ENCODE measurements at places on chromosomes 11 and 22.

DNA sequence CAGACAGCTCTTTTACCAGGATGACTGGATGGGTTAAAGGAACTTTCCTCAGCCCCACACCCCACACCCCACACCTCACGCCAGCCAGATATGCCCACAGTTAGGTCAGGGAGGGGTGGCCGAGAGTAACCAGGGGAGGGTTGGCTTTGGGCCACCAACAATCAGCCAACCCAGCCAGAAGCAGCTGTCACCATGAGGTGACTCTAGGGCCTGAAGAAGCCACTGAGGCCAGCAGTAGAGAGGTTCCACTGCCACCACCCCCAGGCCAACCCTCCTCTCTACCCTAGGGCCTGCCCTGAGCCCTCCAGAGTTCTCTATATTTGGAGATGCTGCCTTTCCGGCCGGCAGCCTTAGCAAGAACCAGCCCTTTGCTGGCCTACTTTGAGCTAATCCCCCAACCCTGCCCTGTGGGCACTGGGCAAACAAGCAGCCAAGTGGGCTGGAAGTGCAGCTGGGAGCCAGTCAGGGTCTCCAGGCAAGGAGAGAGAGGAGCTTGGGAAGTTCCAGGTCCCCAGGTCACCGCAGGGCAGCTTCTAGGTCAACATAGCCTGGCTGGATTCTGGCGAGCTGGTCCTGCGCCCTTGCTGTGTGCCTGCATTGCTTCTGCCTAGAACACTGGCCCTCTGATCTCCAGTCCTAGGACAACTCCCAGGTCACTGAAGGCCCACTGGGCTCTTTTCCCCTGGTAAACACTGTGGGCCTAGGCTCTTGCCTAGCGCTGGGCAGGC is 12.0 kb upstream of the SYT8 start:
- no peak for DNase-seq

DNA sequence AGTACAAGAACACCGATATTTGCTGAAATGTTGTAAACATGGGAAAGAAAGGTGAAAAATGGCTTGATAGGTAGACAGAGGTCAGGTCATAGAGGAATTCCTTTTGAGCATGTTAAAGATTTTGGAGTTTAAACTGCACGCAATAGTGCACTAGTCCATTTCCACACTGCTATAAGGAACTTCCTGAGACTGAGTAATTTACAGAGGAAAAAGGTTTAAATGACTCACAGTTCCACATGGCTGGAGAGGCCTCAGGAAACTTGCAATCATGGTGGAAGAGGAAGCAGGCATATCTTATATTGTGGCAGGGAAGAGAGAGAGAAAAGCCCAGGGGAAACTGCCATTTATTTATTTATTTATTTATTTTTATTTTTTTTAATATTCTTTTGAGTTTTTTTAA is 5.0 kb downstream of the OR10A5 start:
- no peak for DNase-seq

- DNase-seq = no peak
Observed at GRCh38 chr11:112345166-112345565, 84.5 kb upstream of the PLET1 start.

DNA sequence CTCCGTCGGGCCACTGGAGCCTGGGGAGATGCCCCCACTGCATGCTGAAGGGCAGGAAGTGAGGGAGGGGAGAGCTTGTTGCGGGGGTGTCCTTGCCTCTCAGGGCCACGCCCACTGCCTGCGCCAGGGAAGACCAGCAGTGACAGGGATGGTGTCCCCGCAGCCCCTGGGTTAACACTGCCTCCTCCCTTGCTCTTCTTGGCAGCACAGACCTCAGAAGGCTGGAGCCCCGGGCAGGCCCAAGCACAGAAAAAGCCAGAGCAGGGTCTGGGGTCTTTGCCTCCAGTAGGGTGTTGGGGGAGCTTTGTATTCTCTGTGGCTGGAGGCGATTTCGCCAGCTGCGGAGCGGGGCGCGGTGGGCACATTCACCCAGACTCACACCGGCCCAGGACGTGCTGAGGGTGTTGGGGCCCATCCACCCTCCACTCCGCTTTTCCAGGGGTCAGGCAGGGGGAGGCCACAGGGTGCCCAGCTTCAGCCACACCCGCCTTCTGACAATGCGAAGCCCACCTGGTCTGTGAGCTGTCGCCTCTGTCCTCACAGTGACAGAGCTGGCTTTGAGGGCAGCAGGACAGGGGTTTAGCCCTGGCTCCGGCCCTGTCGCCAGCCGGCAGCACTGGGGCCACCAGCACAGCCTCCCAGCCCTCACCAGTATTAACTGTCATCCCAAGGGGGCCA is 83.7 kb downstream of the CDKN1C start:
- DNase-seq = no peak

DNA sequence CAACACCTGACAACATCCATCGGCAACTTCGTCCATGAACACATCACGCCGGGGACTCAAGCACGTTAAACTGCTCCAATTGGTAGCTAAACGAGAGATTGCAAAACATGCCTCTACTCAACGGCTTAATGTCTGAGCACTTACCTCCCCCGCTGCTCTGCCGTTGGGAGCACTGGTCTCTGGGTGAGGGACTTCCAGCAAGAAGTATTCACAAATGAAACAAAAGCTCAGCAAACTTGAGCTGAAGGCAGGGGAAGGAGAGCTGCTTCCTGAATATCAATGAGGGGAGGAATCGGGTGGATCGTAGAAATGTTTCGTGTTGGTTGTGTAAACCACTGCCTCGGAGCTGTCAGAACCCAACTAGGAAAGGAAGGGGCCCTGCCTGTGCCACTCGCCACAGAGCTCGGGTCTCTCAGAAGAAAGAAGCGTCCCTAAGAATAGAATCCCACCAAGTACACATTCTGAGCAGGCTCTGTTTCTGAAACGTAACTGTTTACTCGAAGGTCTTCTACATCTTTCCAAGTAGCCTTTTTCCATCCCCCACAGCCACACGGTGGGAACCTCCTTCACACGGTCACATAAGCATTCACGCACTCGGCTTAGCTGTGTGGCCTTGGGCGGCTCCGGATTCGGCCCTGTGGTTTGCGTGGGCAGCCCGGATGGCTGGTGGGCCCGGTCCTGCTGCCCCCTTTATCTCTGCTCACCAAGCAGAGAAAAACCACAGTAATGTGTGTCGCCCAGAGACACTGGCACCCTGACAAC is at the start of gene MLC1:
TSS of gene MLC1 (minus strand) at position 216 of the 762 bp plus-strand sequence. CDS start 524 bp downstream, outside the sequence.
- DNase-seq = no peak

DNA sequence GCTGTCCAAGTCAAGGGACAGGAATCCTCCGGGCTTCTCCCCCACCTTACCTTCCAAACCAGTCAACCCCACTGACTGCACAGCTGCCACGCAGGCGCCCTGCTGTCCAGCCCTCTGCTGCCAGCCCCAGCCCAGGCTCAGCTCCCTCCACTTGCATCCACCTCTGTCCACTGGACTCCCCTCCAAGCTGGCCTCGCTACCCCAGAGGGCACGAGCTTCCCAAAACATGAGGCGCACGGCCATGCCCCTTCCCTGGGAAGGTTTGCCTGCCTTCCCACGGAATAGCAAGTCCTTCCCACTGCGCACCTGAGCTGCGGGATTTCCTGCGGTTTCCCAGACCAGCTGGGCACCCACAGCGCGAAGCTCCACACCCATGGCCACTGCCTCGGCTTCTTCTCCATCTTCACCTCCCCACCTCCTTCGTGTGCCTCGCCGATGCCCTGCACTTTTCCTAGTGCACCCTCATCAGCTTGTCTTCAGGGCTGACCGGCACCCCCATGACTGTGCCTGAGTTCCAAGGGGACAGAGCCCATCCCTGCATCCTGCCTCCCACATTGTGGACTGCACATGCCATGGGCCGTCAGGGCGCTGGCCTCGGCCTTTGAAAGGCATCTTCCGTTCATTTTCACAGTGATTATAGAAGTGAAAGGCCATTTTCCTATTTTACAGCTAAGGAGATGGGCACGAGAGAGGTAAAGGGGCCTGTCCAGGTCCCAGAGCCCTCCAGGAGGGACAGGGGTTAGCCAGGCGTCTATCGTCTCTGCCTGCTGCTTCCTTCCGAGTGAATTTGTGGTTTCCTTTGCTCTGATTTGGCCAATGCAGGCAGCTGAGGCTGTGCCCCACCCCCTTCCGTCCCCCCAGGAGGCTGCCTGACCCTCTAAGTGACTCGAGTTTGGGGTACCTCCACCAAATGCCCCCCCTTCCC is 16.4 kb downstream of the IFITM10 start:
- no peak for DNase-seq

- no peak for DNase-seq
Observed at GRCh38 chr11:70206226-70206981, 3.3 kb downstream of the FADD start.

- no peak for DNase-seq
Observed at GRCh38 chr11:15988693-15989231, 367.6 kb downstream of the SOX6 start.

DNA sequence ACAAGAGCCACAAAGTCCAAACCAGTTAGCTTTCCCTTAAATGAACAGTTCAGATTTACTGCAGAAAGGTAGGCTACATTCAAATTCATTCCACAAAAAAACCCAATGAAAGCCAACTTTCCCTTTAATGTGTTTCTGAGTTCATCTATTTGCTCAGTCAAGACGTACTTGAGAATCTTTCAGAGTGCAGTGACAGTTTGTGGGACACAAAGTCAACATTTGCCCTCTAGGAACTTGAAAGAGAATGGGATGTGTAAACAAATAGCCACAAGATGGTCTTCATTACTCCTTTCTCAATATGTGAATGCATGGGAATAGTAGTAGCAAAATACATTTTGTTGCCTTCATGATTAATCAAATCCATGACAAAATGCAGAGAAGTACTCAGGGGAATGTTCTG is 15.8 kb downstream of the RTCB start:
- DNase-seq = no peak

- no peak for DNase-seq
Observed at GRCh38 chr11:128448200-128448886, 139.0 kb downstream of the ETS1 start.

DNA sequence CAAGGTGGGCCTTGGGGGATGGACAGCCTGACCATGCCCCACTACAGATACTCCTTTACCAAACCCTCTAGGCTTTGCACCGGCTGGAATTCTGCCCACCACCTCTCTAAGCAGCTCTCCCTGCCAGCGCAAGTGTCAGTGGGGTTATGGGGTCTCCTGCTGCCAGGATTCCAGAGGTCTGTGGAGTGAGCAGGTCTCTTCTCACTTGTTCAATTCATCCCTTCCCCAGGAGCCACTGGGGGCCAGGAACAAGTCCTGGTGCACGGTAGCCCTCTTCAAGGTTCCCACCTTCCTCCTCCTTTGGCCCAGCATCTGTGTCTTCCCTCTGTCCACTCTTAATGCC is 30.5 kb downstream of the CCDC15 start:
- no peak for DNase-seq

DNA sequence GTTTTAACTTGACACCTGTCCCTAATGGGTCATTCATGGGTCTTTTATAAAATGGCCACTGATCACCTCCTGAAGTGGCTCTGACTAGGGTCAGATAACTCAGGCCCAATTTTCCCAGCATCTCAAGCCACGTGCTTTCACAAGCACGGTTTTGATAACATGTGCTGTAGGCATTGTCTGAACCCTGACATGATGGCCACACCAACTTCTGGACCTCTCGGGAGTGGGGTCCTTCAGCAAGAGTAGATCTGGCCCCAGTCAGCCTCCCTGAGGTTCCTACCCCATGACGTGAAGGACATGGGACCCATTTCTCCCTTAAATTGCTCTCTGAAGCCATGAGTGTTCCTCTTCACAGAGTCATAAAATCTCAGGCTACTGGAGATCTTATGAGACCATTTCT is 60.4 kb upstream of the CCND1 start:
- DNase-seq = no peak

DNA sequence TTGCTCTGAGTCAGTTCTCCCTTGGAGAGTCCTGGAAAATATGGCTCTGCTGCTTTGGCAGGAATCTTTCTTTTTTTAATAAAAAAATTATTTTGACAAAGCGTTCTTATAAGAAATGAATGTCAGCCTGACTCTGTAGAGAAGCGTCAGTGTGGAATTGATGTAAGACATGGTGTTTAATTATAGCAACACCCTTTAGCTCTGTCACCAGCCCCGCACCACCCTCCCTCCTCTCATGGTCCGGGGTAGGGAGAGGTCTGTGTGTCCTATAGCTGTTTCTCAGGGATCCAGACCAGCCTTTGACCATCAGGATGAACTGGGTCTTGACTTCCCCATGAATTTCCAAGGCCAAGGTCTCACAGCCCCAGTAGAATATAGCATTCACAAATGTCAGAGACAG is 120.6 kb downstream of the CHST1 start:
- no peak for DNase-seq

- no peak for DNase-seq
Observed at GRCh38 chr11:128198216-128198772, 389.1 kb downstream of the ETS1 start.

GRCh38 chr22:44224166-44224565 is 43.4 kb downstream of the PARVG start:
- no peak for DNase-seq

DNA sequence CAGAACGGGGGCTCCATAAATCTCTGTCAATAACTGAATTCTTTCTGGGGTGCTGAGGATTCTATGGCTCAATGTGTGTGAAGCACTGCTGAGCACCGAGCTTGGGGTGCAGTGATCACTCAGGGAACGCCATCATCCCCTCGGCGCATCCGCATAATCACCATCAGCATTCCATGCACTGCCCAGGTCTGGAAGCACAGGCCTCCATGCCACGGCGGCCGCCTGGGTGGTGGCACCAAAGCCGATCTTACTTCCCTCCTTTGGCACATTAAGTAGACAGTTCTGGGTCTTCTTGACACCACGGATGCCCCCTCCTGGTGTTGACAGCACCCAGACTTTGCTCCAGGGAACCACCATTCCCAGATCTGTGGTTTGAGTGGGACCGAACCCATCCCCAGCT is 15.6 kb downstream of the LTO1 start:
- no peak for DNase-seq

- no peak for DNase-seq
Observed at GRCh38 chr11:86917589-86917988, 37.6 kb downstream of the FZD4 start.

GRCh38 chr11:8913961-8914660 is 3.1 kb downstream of the AKIP1 start:
- no peak for DNase-seq

DNA sequence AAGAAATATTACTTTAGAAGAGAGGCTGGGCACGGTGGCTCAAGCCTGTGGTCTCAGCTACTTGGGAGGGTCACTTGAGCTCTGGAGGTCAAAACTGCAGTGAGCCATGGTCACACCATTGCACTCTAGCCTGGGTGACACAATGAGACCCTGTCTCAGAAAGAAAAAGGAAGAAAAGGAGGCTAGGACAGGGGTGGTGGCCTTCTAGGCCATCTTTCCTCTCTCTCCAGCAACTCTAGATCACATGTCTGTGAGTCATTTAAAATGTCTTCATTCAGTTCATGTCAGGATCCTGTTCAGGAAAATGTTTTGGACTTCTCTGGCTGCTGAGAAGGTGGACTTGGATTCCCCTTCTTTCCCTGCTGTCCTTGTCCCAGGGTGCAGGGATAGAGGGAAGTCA is 53.3 kb downstream of the PPFIA1 start:
- DNase-seq = no peak
